ENCODE measurements at places on chromosomes 7 and 10.

GRCh38 chr7:137755846-137756651 is 90.7 kb downstream of the DGKI start:
- no peak for DNase-seq

DNA sequence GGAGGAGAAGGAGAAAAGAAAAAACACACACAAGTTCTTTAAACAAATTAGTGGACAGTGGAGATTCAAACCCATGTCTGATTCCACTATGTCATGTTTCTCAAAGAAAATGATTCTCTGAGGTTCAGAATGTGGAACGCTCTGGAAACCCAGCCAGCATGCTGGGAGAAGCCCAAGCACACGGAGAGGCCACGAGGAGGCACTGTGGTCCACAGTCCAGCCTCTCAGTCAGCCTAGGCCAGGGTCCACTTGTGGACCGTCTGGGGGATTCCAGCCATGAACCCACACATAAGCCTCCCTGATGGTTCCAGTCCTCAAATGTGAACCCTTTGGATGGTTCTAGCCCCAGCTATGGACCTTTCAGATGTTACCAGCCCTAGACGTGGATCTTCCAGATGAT is 73.4 kb downstream of the CAV1 start:
- DNase-seq: no peak

DNA sequence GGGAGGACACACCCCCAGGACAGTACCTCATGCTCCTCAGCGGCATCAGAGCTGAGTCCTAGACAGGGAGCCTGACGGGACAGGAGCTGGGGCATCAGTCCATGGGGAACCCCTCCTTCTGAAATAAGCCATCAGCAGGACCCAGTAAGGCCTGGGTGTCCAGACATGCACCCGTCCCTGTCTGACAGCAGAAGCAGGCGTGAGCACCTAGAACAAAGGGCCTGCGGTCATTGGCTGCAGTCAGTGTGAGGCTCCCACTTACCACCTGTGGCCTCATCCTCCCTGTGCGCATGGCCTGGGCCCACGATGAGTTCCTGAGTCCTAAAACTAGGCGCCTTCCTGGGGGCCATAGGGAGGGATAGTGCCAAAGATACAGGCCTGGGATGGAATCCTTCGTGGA is 484.7 kb downstream of the PTPRN2 start:
- DNase-seq: no peak

DNA sequence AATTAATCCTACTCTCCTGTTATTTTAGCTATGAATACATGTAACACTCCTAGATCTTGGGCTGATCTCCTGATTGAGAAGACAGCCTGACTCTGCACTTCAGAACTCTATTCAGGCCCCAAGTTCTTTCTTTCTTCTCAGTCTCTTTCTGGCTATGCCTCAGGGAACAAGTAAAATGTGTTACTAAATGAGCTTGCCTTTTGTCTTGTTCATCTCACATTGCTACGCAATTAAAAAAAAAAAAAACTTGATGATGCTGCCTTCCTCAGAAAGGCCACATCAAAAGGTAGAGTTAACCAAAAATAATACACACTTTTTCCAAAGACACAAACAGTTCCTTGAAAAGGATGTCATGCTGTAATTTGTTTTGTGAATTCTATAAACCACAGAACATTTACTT is 258.1 kb downstream of the TWIST1 start:
- DNase-seq: no peak

GRCh38 chr7:37786741-37787569 is 61.4 kb upstream of the NME8 start:
- no peak for DNase-seq

DNA sequence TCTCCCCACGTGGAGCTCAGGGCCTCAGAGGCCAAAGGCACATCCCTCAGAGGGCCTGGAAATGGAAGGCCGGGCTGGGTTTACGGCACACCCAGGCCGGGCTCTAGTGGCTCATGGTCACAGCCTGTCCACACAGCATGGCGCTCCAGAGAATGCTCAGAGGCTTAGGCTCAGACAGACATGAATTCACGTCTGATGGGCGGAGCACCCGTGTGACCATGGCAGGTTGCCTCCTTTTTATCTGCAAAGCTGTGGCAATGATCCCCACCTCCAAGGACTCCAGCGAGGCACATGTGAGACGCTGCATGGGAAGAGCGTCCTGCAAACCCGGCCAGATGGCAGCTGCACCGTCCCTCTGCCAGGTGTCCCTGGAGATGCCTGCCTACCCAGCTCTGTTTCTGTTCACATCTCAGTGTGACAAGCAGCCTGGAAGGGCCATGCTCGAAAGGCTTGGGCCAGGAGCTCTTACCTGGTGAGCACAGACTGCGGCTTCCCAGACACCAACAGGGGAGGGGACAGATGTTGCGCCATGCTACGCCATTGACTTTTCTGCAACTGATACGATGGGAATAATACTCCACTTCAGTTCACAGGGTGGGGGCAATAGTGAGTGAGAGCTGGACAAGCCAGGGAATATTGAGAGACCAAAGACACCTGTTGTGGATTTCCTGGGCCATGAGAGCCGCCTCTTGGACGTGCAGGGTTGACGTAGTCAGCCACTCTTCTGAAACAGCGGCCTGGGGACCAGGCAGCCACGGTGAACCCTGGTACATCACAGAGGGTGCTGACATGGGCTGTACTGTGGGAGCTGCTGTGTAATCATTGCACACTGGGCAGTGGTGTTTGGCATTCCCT is 34.4 kb upstream of the FAM20C start:
- no peak for DNase-seq

GRCh38 chr7:28408105-28408959 is 4.0 kb upstream of the CREB5 start:
- no peak for DNase-seq

GRCh38 chr7:99040104-99040958 is 103.6 kb downstream of the SMURF1 start:
- DNase-seq: peak; percentile 75

GRCh38 chr7:42572056-42572455 is 335.0 kb upstream of the GLI3 start:
- DNase-seq: no peak

DNA sequence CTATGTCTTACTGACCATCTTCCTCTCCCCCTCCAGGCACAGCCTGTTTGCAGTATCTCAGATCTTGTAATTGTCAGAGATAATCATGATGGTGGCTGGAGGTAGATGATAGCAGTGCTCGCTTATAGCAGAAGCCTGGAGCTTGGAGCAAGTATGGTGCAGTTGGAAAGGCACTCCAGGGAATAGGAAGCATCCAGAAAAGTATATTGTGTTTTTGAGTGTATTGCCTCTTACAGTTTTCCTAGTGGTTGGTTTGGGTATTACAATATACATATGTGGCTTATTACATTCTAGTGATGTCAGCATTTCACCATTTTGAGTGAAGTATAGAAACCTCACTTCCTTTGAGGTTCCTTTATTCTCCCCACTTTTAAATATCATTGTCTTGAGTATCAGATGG is 101.5 kb downstream of the STK31 start:
- DNase-seq: peak; percentile 16

DNA sequence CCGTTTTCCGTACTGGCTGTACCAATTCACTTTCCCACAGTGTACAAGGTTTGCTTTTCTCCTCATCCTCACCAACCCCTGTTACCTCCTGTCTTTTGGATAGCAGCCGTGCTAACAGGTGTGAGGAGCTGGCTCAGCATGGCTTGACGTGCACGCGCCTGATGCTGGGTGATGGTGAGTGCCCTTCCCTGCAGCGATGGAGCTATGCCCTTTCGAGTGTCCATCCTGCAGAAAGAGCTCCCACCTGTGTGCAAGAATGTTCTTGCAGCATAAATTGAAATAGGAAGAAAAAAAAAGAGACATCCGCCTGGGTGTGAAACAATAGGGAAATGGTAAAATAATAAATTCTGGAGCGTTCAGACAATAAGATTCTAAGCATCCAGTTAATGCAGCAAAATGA is 9.5 kb upstream of the UBE3C start:
- no peak for DNase-seq

DNA sequence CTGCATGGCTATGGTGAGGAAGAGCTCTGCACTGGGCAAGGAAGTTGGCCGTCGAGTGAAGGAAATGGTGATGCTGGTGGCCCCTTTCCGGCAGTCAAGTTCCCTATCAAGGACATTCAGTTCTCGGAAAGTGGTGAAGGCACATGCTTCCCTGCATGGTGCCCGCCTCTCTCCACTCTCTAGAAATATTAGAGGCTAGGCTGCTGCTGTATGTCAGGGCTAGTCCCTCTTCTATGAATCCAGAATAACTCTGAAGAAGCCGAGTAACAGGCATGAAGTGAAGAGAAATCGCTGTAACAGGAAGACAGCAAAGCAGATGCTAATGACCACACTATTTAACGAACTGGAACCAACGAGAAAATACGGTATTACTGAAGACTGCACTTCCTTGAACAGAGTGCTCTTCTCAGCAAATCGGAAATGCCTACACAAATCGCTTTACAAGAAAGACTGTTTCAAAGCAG is 5.4 kb downstream of the IDI1 start:
- no peak for DNase-seq

DNA sequence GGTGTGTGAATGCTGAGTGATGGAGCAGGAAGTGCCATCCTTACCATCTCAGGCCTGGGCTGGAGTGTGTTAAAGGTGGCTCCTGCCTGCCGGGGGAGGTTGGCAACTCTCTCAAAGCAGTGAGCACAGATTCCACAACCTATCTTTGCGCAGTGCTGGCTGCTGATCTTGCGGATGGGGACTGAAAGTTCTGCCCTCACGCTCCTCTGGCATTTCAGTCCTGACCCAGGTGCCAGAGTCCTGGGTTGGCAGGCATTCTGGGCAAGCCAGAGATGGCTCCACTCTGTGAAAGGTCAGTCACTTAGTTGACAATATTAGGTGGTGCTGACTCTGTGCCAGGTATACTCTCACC is 315.5 kb downstream of the RPS24 start:
- DNase-seq: no peak

- DNase-seq: no peak
Observed at GRCh38 chr10:120667276-120667675, 183.9 kb upstream of the WDR11 start.

GRCh38 chr7:33250421-33250871 is 121.1 kb downstream of the BBS9 start:
- no peak for DNase-seq

DNA sequence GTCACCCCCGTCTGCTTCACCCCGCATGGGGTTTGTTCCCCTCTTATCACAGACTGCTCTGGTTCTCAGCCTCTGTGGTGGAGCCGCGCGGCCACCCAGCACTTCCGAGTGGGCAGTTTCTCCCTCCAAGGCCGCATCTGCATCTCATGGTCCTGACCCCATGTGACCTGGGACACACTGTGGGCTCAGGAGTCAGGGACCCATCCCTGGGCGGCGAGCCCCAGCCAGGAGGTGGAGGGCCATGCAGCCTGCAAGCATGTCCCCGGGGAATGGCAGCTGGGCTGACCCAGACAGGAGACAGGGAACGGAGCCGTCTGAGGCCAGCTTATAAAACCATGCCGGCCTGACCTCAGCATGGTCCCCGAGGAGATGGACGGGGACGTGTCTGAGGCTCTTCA is 25.2 kb upstream of the TTYH3 start:
- no peak for DNase-seq

- no peak for DNase-seq
Observed at GRCh38 chr7:138776166-138776833, 21.5 kb upstream of the TMEM213 start.

DNA sequence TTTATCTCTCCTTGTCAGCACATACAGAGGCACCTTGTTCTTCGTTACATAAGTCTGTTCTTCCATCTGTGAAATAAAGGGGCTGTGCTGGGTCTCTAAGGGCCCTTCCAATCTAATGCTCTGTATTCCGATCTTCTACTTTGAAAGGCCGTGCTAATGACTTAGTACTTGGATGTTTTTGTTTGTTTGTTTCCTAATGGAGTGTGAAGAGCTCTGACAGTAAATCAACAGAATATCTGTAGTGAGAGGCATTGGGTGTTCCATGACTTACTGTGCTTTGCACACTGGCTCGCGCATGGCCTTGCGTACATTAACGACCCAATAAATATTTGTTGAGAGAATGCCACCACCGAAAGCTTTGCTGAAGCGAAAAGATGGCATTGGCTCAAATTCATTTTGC is 162.1 kb downstream of the CHN2 start:
- no peak for DNase-seq

DNA sequence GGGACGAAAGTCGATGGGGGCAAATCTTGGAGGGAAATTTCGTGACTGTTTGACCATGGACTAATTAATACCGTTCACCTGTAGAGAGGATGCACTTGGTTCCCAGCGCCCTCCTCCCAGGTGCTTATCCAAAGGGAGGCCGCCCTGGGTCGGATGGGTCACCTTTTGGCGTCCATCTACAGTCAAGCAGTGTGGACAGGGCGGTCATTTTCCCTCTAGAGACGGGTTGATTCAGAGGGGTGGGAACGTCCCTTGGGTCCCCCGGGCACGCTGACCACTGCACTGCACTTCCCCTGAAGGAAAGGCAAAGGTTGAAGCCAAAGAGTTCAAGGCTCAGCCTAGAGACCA is 2.0 kb downstream of the PRR15 start:
- no peak for DNase-seq

GRCh38 chr10:51547941-51548340 is 151.5 kb downstream of the CSTF2T start:
- no peak for DNase-seq

DNA sequence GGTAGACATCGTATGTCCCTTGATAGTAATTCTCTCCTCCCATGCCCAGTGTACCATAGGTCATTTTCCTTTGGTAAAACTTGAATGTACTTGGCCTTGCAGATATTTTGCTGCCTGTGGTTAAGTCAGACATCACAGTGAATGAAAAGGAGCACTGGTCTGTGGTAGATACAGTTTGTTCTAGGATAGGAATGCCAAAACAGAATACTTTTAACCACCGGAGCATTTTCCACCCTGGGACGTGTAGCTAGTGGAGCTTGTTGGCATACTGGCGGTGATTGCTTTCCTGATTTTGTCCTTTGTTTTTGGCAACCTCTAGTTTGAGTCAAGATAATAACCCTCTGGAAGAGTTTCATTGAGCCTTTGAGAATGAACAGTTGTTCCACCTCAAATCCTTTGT is 92.0 kb upstream of the BMPER start:
- no peak for DNase-seq

GRCh38 chr7:47361746-47362215 is 220.1 kb downstream of the TNS3 start:
- DNase-seq: no peak

DNA sequence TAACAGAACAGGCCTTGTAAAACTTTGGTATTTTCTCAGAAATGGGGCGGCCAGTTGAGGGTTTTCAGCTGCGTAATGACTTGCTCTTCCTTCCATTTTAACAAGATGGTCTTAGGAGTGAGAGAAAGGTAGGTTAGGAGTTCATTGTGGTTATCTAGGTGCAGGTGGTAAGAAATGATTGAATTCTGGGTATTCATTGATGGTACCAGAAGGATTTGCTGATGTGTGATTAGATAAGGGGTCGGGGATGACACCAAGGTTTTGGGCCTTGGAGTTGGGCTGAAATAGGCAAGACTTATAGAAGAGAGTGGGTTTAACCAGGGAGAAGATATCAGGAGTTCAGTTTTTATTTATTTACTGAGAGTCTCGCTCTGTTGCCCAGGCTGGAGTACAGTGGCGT is 2.6 kb downstream of the MDH2 start:
- DNase-seq: no peak

- no peak for DNase-seq
Observed at GRCh38 chr7:122438006-122438405, 133.5 kb upstream of the FEZF1 start.
